NCI-H226 (cell line): ENCODE measurements at places on chromosomes 3 and 15.

DNA sequence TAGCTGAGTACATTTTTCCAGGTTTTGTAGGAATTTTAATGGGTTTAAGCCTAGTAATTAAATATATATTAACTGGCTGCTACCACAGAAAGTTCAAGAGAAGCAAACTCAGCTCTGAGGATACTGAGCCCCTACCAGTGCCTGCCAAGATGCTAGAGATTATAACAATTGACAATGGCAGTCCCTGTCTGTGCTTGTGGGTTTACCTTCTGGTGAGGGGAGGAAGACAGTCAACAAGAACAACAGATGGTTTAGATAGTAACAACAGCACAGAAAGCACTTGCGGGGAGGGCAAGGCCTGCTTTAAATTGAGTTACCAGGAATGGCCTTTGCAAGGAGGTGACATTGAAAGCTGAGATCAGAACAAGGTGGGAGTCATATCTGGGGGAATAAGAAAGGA, 56.6 kb upstream of the ARHGEF3 start:
- DNase-seq: no peak

GRCh38 chr3:97940034-97940433, 32.2 kb downstream of the RIOX2 start:
- no peak for DNase-seq

- DNase-seq: no peak
These were observed 28.1 kb downstream of the PARP16 start for GRCh38 chr15:65258375-65259262.

DNA sequence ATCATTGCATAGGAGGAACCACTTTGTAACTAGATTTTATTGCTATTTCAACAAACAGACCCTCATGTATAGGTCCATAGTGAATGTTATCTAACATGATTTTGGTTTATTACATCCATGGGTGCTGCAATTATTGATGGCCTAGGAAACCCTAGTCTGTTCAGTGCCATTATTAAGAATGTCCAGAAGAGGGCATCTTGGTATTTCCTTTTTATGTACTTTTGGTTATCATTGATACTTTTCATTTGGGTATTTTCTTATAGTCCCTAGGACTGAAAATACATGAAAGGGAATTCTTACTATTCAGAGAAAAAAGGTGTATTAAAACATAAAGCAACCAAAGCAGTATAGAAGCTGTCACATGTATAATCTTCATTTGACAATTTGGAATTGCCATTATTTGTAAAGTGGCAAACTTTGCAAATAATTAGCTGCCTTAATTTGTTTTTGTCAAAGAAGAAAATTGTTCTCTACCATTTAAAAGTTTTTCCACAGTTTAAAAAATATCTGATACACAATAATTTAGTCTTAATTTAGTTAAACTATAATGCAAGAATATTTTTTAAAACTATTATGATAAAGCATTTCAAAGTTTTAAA, 48.7 kb downstream of the CNOT10 start:
- no peak for DNase-seq

- peak; percentile 84 for DNase-seq
These were observed 26.2 kb downstream of the FAM43A start for GRCh38 chr3:194711913-194712312.

DNA sequence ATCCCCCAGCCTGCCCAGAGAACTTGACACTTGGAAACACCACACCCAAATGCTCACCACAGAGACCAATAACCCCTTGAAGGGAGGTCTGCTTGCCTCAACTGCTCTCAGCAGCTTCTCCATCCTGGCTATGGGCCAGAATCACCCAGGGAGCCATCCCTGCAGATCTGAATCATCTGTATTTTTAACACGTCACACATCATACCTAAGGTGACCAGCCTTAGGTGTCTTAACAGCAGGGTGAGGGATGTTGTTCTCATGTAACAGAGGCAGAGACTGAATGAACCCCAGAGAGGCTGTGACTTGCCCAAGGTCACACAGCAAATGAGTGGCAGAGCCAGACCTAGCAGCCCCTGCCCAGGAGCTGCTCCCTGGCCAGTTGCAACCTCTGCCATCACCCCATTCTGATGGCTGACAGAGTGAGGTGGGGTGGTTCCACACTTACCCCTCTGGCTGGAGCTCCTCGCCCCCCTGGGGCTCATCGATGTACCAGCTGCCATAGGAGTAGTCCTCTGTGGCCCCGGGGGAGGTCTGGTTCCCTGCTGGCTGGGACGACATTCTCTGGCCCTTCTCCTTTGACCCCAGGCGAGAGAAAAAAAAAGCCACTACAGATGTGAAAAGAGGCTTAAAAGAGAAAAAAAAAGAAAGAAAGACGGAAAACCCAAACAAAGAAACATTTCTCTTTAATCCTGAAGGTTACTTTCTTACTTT, 722 bp downstream of the STRA6 start:
- no peak for DNase-seq

DNA sequence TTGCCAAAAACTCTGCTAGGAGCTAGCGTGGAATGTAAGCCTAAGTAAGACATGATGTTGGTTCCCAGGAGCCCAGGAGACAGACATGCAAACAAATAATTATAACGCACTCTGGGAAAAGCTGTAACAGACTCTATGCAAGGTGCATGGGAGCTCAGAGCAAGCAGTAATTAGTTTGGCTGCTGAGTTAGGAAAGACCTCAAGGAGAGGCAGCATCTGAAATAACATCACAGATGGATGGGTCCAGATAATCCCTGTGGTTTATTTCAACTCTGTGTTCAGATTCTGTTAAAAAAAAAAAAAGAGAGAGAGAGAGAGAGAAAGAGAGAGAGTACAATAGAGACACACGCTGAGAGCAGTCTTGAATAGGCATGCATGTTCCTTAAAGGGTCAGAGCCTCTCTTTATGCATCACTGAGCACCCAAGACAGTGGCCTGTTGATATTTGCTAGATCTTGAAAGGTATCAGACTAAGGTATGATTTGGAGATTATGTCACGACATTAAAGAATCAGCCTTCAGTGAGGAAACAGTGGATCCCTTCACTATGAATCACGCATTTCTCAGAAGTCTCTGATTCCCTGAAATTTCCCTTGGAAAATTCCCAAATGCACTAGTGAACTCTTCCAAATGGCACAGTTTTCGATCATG, 124.4 kb upstream of the LIPC start:
- peak; percentile 67 for DNase-seq

DNA sequence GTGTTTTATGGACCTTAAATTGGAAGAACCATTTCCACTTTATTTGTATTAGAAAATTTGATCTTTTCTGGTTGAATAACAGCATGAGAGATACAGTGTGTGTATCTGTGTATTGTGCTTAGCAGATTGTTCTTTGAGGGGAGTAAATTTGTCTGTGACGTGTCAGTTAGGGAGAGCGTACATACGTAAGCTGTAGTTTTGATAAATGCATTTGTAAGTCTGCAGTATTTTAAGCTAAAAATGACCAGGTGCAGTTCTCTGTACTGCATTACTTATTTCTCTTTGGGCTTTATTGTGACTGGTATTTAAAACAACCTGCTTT, 264.8 kb downstream of the ROBO2 start:
- no peak for DNase-seq

GRCh38 chr3:40387001-40387894, at the start of gene ENTPD3:
Gene ENTPD3 (plus strand): TSS chr3:40387184. CDS start chr3:40388058, 874 bp downstream.
- no peak for DNase-seq
